ENCODE measurements at places on chromosomes 11 and 22.

DNA sequence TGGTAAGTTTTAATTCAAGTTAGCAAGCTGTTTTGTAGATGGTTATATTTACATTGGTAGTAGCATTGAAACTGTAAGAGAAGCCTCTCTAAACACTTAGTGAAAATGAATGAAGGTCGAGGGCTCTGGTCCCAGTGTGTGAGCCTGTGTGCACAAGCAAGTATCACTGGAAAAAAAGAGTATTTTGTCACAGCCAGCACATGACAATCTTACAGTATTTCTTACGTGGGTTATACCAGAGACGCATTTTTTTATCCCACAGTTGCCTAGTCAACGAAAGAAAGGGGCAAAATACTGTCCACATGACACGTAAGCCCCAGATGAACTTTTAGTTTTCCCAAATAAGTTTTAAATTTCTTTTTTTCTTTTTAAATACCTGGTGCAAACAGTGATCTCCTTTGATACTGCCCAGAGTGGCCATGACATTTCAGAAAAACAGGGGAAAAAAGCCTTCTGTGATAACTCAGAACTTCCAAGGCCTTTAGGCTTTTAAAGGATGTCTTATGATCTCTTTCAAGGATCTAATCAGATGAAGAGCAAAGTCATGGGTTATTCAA lies 23.5 kb downstream of the RAB38 start:
- no peak for DNase-seq

DNA sequence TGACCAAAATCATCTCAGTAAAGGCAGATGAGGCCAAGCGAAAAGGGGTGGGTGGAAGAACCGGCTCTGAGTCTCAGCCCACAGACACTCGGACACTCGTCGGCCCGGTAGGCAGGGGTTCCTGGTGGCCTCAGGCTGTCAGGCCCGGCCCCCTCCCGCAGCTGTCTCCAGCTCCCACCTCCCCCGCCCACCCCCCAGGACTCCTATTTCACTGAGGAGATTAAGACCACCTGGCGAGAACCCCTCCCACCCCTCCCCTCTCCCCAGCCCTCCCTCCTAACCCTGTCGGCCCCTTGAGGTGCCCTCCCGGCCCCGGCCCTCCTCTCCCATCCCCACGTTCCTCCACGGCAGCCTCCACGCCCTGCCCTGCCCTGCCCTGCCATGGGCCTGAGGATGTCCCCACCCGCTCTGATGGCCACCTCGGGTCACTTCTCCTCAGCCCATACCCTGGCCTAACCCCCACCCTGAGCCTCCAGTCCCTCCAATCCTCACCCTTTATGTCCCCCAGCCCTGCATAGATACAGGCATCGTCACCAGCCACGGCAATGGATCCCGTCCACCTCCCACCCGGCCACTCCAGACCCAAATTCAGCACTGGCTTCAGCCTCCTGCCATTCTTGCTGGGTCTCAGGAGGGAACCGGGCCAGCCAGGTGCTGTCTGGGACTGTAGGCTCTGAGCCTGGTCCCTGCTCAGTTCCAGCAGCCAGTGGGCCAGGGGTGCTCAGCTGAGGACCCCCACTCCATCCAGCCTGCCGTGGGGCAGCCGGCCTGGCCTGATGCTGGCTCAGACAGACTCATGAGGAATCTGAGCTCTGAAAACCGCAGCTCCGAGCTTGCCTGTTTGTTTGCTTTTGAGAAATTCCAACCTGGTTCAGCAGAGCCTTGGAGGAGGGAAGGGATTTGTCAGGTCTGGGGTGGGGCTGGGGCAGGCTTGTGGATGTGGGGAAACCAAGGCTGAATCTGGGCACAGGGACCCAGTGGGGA lies 9.8 kb upstream of the TBX1 start:
- no peak for DNase-seq

DNA sequence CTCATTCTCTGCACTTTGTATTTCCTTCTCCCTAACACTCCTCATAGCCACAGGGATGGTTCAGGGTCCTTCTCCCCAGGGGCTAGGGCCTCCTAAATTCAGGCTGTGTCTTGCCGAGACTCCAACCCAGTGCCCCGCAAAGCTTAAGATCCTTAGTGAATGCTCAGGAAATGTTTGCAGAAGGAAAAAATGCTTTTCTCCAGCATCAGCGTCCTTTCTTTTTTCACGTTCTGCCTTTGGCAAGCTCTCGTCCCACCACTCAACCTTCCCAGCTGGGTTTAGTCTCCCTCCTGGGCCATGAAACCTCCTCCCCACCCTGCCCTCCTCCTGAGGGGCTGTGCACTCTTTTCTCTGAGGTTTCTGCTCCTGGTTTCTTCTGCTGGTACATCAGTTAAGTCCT lies 503.8 kb upstream of the B3GAT1 start:
- DNase-seq: no peak

- DNase-seq: no peak
Observed at GRCh38 chr22:41311487-41311886, 10.2 kb downstream of the ZC3H7B start.

GRCh38 chr11:36930256-36930655 lies 332.2 kb upstream of the RAG2 start:
- no peak for DNase-seq

DNA sequence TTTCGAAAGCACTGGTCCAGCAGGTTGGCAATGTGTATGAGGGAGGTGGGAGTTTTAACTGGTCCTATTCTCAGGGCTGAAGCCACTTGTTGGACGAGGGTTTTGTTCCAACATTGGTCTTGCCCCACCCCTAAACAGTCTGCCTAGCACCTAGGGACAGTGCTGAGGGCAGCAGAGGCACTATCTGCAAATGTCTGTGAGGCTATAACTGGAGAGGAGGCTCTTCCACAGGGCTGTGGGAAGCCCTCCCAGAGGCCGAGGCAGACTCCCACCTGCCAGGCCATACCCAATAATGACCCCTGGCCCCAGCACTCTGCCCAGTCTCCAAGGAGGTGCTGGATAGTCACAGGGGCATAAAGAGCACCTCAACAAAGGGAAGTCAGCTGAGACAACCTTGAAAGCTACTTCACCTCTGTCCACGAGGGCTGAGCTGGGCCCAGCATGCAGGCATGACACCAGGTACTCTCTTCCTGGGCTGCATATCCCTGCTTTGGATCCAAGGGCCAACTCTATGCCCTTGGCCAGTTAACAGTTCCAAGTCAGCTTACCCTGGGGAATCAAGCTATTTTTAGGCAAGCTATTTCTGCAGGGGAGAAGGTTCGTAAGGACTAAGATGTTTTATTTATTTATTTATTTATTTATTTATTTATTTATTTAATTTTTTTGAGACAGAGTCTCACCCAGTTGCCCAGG lies 40.2 kb upstream of the SLC25A1 start:
- no peak for DNase-seq
